Cardiac muscle cell (in vitro differentiated cells and primary cell): ENCODE measurements at places on chromosomes 16 and 17.

DNA sequence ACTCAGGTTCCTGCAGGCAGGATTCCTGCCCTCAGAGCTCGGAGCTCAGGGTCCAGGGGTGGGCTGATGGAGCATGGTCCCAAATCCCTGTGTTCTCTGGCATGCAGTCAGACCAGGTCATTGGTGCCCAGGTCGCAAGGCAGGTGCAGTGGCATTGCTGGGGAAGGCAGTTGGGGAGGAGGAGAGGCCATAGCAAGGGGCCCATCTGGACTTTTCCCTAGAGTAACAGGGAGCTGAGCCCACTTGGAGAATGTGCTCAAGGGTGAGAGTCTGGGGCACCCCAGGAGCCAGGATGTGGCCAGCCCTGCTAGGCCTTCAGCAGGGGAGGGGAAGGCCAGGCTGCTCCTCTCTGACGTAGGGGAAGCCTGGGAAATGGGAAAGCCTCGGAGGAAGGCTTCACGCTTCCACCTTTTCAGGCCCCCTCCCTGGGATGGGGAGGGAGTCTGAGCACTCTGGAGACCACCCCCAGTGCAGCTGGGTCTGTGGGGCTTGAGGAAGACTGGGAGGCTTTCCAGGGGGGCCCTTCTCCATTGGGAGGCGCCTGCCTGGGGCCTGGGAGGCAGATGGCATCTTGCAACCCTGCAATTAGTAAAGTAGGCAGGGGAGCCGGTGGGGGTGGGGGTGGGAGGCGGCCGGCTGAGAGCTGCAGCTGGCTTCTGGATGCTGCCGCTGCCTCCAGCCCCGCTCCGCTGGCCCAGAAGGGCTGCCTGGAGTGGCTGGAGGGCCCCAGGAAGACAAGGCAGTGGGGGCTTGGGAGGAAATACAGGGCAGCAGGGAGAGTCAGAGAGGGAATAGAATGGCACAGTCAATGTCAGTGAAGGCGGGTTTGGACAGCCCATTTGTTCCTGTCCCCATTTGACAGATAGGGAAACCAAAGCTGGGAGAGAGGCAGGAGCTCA is 21.1 kb upstream of the DOK4 start:
- DNase-seq, result no peak

DNA sequence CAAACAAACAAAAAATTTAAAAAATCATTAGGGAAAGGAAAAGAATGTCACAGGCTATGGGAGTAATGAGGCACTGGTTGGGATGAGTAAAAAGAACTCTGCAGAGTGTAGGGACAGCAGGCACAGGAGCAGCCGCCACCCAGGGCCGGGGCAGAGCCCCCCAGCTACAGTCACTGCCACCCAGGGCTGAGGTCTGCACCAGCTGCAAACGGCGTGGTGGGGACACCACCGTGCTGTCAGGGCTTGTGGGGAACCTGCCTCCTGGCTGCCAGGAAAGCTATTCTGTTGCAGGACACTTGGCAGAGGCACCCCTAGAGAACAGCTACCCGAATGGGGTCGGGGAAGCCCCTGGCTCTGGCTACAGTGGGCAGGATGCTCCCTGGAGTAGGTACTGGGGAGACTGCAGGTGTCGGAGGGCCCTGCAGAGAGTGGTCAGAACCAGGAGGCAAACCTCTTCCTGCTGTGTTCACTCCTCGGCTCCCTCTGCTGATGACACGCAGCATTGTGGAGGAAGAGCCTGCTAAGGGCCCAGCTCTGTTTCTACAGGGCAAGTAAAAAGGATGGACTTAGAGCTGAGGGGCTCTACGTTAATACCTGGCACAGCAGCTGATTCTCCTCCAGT is 32.3 kb upstream of the CAPN15 start:
- DNase-seq, result peak; percentile 29

DNA sequence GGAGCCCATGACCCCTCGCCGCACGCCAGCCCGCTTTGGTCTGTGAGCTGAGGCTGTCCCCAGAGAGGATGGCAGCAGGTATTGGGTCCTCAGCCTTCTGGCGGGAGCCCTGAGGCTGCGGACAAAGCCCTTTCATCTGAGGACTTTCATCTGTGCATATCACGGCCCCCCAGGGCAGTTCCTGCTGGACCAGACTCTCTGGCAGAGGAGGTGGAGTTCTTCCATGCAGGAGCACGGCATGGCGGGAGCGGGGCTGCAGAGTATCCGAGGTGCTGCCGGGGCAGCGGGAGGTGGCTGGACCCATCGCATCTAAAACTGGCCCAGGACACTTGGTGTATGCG is 18.8 kb downstream of the DHX38 start:
- no peak for DNase-seq

DNA sequence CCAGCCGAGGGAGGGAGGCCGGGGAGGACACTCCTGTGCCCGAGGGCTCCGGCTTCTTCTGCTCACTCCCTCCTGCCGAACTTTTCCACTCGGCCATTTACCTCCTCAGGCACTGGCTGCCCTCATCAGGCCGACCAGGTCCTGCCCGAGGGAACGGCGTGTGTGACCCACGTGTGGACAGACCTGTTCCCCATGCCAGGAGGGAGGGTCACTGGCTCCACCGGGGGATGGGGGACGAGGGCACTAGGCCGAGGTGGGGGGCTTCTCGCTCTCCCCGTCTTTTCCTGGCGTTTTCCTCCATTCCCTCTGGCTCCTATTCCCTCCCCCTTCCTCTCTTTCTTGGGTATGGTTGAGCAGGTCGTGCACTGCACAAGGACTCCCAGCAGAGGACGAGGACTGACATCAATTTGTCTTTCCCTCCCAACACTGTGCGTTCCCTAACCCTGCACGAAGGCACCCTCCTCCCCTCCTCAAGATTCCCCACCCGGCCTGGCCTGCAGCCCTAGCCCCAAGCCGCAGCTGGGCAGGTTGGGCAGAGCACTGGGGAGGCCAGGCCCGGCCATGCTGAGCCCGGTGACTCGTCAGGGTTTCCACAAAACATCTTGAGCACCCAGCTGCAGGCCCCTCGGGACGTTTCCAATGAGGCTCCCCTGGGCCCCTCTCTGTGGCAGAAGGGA is 3.2 kb upstream of the IL17C start:
- no peak for DNase-seq

DNA sequence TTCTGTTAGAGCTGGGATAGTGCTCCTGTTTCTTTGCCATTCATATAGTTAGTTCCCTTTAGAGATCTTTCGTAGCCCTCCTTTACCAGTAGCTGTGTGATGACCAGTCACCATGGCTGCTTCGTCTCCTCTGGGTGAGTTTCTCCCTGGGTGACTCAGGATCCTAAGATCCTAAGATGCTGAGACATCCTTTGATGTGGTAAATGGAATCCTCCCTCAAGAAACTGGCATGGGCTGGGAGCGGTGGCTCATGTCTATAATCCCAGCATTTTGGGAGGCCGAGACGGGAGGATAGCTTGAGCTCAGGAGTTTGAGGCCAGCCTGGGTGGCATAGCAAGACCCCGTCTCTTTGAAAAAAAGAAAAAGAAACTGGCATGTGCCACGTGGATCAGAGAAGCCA is 5.9 kb downstream of the PHAF1 start:
- peak; percentile 44 for DNase-seq

- DNase-seq, result peak; percentile 39
Measured at GRCh38 chr17:79082311-79083190, 7.9 kb downstream of the ENGASE start.

DNA sequence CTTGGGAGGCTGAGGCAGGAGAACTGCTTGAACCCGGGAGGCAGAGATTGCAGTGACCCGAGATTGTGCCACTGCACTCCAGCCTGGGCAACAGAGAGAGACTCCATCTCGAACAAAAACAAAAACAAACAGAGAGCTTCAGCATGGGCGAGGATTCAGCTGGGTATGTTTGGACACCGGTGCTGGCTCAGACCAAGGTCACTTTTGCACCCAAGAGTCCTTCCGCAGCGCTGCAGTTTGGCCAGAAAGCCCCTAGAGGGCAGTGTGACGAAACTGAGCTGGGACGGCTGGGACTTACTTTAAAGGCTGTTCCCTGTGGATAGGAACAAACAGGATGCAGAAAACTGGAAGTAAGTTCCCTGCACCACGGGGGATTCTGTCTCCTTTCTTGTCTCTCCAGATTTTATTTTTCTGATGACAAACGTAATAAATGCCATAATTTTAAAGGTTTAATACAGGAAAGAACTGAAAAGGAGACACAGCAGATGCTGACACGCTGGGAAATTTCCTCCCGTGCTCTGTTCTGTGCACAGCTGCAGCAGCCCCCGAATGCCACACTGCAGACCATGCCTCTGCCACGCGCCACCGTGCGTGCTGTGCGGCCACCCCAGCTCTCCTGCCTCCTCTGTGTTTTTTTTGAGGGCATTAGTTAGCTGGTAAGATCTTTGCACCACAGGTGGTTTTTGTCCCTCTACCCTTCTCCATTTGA is 25.2 kb upstream of the USP36 start:
- DNase-seq, result peak; percentile 81

DNA sequence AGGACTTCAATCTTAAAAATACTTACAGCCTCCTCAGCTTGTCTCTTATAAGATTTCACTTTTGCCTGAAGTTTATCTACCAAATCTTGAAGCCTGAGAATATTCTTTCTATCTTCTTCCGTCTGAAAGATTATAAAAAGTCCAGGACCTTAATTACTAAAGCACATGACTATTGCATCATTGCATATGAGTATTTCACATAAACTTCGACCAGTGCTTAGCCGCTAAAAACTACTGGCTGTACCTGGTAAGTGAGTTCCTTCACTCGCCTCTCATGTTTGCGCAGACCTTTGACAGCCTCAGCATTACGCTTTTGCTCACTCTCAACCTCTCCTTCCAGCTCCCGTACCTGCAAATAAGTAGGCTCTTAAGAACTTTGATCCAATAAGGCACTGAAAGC is 4.7 kb upstream of the MYH1 start:
- DNase-seq, result no peak
